Glutamatergic neuron (in vitro differentiated cells): ENCODE measurements at places on chromosomes 16 and 17. TPM values are rescaled to one million over a fixed set of nuclear protein-coding genes. Genes with fewer than 3 reads are reported as not detected.

DNA sequence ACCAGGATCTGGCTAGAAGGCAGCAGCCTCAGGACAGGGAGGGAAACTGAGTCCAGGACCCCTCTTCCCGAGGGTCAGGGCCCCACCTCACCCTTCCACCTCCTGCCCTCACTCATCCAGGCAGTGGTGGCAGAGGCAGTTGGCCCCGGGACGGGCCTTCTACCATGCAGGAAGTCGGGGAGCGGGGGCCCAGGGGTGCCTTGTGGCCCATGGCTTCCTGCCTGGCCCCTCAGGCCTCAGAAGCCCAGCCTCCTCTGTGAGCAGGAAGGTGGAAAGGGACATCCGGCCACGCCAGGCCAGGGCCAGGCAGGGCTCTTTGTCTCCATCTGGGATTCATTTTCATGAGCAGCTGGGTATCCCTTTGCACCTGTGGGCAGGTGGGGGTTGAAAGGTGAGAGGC, 58.5 kb downstream of the BAHCC1 start:
- H3K36me3 ChIP-seq: peaks cover 4% of the 10 kb centered on the region
- DNase-seq: no peak
- H3K4me1 ChIP-seq: peaks cover 5% of the 10 kb centered on the region
- no peak overlapping the region for H3K4me3 ChIP-seq
- peaks cover 5% of the 10 kb centered on the region for H3K27me3 ChIP-seq

DNA sequence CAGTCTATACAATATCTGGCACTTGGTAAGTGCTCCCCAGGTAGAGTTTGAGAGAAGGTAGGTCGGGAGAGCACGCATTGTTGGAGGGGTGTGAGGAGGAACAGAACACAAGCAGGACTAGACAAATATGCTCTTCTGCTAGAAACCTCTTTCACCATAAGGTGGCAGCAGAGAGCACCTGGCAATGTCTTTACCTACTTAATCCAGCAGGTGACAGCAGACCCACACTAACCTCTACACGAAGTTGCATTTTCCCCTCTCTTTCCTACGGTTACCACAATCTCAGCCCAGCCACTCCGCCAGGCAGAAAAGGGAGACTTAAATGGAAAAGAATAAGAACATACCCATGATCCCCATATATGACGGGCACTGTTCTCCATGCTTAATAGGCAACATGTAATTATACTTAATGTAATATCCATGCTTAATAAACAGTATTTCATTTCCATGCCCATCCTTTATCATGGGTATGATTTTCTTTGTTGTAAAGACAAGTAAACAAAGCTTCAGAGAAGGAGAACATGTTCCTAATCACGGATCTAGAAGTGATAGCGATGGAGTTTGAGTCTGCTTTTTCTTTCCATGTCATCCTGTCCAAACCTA, 55.1 kb upstream of the CCL2 start:
- no peak overlapping the region for H3K4me3 ChIP-seq
- H3K27ac ChIP-seq: no peak overlapping the region
- peaks cover 6% of the 10 kb centered on the region for H3K36me3 ChIP-seq
- H3K27me3 ChIP-seq: no peaks in the 10 kb centered on the region
- H3K4me1 ChIP-seq: no peaks in the 10 kb centered on the region
- peak; percentile 68 for DNase-seq

DNA sequence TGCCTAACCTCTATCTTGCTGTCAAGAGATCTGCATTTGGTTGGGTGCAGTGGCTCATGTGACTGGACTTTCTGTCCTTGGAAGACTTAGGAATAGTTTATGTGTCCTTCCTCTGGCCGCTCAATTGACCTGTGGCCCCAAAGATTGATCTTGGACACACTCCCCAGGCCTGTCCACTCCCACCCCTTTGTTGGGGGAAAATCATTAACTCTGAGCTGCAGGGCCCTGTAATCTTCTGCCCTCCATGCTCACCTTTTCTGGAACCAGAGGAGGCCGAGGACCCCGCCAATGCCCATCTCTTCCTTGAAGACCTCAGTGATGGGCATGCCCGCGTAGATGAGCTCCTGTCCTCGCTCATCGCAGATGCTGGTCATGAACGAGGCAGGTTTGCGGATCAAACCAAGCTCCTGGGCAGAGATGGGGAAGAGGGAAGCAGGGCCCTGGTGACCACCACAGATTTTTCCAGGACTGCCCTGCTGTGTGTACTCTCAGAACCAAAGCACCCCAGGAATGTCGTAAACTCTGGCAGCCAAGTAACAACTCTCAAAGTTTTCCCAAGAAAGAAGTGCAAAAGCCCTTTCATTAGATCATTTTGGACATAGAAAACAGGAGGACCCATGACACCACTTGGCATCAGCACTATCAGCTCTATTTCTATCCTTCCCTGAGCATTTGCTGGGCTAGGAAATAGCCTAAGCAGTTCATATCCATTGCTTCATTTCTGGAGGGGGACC, 8.5 kb upstream of the KLHL11 start:
- H3K27ac ChIP-seq: no peak overlapping the region
- DNase-seq: no peak

DNA sequence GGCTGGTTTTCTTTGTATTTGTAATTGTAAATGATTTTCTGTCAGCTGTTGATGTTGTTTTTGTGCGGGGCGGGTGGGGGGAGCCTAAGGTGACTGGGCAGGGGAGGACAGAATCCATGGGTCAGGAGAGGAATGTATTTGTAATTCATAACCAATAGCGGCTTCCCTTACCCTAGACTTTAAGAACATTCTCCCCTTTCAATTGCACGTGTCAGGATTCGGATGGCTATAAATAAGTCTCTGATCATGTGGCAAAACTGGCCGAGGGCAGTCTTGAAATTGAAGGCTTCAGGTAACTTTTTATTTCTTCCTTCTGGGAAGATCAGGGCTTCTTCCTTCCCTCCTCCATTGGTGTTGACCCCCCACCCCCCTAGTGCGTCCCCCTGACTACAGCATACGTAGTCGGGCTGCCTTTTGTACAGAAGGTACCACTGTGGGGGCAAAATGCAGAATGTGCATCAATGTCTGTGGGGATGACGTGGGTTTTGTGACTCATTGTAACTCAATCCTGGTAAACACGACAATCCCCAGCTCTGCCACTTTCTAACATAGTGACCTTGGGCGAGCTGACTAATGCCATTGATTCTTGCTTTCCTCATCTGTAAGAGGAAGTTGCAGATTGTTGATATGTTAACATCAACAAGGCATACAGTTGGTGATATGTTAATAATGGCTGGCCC, 16.2 kb downstream of the MARCHF10 start:
- H3K4me3 ChIP-seq: no peak overlapping the region
- no peak overlapping the region for H3K27ac ChIP-seq
- no peak for DNase-seq

DNA sequence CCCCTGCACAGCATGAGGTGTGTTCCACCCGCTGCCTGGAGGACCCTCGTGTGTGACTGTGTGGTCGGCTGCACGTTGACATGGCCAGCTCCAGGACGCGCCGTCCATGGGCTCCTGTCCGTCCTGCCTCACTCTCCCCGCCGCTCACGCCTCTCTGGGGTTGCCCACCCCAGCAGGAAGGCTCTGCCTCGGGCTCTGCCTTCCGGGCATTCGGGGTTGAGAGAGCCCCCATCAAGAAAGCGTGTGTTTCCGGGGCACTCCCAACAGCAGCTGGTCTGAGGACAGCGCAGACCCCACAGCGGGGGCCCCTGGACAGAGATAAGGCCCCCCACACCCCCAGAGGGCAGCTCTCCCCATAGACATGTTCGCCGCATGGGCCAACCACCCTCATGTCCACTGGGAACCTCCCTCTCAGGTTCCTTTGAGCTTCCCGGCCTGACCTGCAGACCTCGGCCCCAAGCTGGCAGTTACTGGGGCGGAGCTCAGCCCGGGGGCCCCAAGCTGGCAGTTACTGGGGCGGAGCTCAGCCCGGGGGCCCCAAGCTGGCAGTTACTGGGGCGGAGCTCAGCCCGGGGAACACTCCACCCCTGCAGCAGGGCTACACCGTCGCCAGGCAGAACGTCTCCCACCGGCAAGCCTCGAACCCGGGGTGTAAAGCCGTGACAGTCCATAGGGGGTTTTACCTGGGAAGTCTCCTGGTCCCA, 8.4 kb upstream of the PIEZO1 start:
- H3K36me3 ChIP-seq: no peaks in the 10 kb centered on the region
- peaks cover 3% of the 10 kb centered on the region for H3K27me3 ChIP-seq
- no peak overlapping the region for H3K4me3 ChIP-seq
- H3K27ac ChIP-seq: no peak overlapping the region

The DNASE1L2 gene
- total RNA-seq: 3.4 TPM

GRCh38 chr17:72613806-72614292, 478.6 kb downstream of the SLC39A11 start:
- H3K27ac ChIP-seq: no peak overlapping the region
- peaks cover 2% of the 10 kb centered on the region for H3K27me3 ChIP-seq
- no peak for DNase-seq
- H3K36me3 ChIP-seq: no peaks in the 10 kb centered on the region

The P2RX1 gene
- total RNA-seq: 2.1 TPM

The SDK2 gene
- 12.3 TPM for total RNA-seq

DNA sequence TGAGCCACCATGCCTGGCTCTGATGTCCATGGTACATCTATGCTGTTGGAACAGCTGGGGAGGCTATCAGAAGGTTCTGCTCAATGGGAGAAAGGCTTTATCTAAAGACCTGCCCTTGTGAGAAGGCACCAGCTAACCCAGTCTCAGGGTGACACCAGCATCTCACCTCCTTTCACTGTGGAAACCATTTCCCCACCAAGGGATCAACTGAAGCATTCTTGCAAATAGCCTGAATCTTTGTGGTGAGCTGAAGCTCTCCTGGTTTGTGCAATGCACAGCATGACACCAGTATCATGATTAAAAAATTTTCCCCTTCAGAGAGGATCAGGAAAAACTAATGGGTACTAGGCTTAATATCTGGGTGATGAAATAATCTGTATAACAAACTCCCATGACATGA, 5.1 kb downstream of the CCL18 start:
- H3K4me3 ChIP-seq: no peak overlapping the region
- H3K4me1 ChIP-seq: no peaks in the 10 kb centered on the region
- no peak for DNase-seq
- H3K36me3 ChIP-seq: peaks cover 4% of the 10 kb centered on the region

The SNAI3 gene
- not detected for total RNA-seq

- DNase-seq: no peak
- H3K4me1 ChIP-seq: no peaks in the 10 kb centered on the region
These were observed 24.1 kb downstream of the NOD2 start for GRCh38 chr16:50717494-50717893.

DNA sequence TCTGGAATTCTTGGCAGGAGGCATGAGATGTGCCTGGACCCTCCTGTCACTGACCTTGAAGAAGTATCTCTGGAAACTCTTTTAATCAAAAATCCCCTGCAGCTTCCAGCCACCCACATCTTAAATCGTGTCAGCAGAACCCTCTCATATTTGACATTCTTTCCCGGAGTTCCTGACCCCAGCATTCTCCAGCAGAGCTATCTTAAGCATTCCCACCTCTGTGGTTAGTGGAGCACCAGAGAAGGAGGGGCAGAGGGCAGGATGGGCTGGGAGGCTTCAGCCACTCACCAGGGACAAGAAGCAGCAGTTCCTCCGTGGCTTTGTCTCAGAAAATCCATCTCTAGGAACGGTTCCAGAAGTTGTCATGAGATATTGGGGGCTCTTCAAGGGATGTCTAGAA, 149.9 kb downstream of the RGS9 start:
- no peak for DNase-seq
- peaks cover 2% of the 10 kb centered on the region for H3K27me3 ChIP-seq
- H3K4me3 ChIP-seq: no peak overlapping the region
- no peaks in the 10 kb centered on the region for H3K4me1 ChIP-seq
- no peak overlapping the region for H3K27ac ChIP-seq

DNA sequence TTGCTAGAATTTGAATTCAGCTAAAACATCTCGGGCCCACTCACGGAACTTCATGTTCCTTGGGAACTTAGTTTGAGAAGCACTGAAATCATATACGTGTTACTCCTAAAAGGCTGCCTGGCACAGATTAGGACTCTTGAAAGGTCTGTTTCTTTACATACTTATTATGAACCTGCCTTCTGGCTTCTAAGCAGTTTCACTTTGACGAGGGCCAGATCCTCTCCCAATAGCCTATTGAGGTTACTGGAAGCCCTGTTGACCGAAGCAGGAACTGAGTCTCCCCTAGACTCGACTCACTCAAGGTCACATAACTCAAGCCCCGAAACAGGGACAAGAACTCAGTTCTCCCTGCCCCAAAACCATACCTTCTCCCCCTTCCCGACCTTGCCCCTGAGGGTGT, 121.9 kb upstream of the PLCG2 start:
- no peak for DNase-seq
- H3K36me3 ChIP-seq: peaks cover 10% of the 10 kb centered on the region
- H3K4me3 ChIP-seq: no peak overlapping the region
- peaks cover 8% of the 10 kb centered on the region for H3K27me3 ChIP-seq
- peaks cover 18% of the 10 kb centered on the region for H3K4me1 ChIP-seq
- H3K27ac ChIP-seq: no peak overlapping the region

- no peak overlapping the region for H3K27ac ChIP-seq
- peaks cover 6% of the 10 kb centered on the region for H3K27me3 ChIP-seq
- H3K4me1 ChIP-seq: peaks cover 5% of the 10 kb centered on the region
- DNase-seq: no peak
- no peaks in the 10 kb centered on the region for H3K36me3 ChIP-seq
- H3K4me3 ChIP-seq: no peak overlapping the region
These were observed 10.7 kb upstream of the BCO1 start for GRCh38 chr16:81227785-81228184.

- H3K4me3 ChIP-seq: no peak overlapping the region
- peaks cover 6% of the 10 kb centered on the region for H3K27me3 ChIP-seq
- no peaks in the 10 kb centered on the region for H3K36me3 ChIP-seq
- H3K4me1 ChIP-seq: peaks cover 8% of the 10 kb centered on the region
- no peak overlapping the region for H3K27ac ChIP-seq
- DNase-seq: no peak
These were observed 84.0 kb upstream of the NOL11 start for GRCh38 chr17:67633751-67634211.

The ZG16 gene
- not detected for total RNA-seq
